Left ventricle myocardium inferior (tissue), 1 donor: ENCODE measurements at places on chromosomes 6 and 20. TPM values are rescaled to one million over a fixed set of nuclear protein-coding genes. Genes with fewer than 3 reads are reported as not detected.

The CYP24A1 gene
- not detected for total RNA-seq

The TCP11 gene
- not detected for total RNA-seq

The SNRPB gene
- total RNA-seq: 49.3 TPM

GRCh38 chr20:41304002-41304401, 13.5 kb downstream of the ZHX3 start:
- H3K4me3 ChIP-seq: no peak overlapping the region
- peaks cover 53% of the 10 kb centered on the region for H3K4me1 ChIP-seq
- no peak for DNase-seq
- H3K27me3 ChIP-seq: no peaks in the 10 kb centered on the region
- no peak overlapping the region for H3K27ac ChIP-seq

GRCh38 chr6:38337819-38338465, 301.8 kb downstream of the BTBD9 start:
- H3K36me3 ChIP-seq: peaks cover 9% of the 10 kb centered on the region
- no peak for DNase-seq
- no peak overlapping the region for H3K27ac ChIP-seq
- H3K4me1 ChIP-seq: no peaks in the 10 kb centered on the region
- no peaks in the 10 kb centered on the region for H3K27me3 ChIP-seq

GRCh38 chr6:36599791-36600209, 5.6 kb downstream of the SRSF3 start:
- H3K4me1 ChIP-seq: peaks cover 100% of the 10 kb centered on the region
- peak overlapping the region; percentile 11 for H3K27ac ChIP-seq
- H3K27me3 ChIP-seq: no peaks in the 10 kb centered on the region
- DNase-seq: no peak

- no peak overlapping the region for H3K27ac ChIP-seq
- H3K27me3 ChIP-seq: no peaks in the 10 kb centered on the region
- no peaks in the 10 kb centered on the region for H3K36me3 ChIP-seq
- DNase-seq: no peak
- H3K4me3 ChIP-seq: no peak overlapping the region
Measured at GRCh38 chr20:39716796-39717341, 754.7 kb downstream of the DHX35 start.

- H3K27ac ChIP-seq: peak overlapping the region; percentile 98
- peaks cover 49% of the 10 kb centered on the region for H3K36me3 ChIP-seq
- H3K4me3 ChIP-seq: peak overlapping the region; percentile 79
- no peaks in the 10 kb centered on the region for H3K27me3 ChIP-seq
Measured at GRCh38 chr6:36596356-36596755, 2.2 kb downstream of the SRSF3 start.
